Adipose tissue (tissue), 3 donors: ENCODE measurements at places on chromosomes 6 and 20. TPM values are rescaled to one million over a fixed set of nuclear protein-coding genes. Genes with fewer than 3 reads are reported as not detected.

Gene CCNC
- 25.2 TPM for polyA plus RNA-seq

Gene HLA-DOA
- 3.3 TPM for polyA plus RNA-seq

Gene AGER
- polyA plus RNA-seq = 3.1 TPM

Gene SOD2
- 608 TPM for polyA plus RNA-seq

Gene GTSF1L
- polyA plus RNA-seq = not detected

Gene FLOT1
- polyA plus RNA-seq = 87.0 TPM

Gene ADGB
- polyA plus RNA-seq = not detected

Gene PSMF1
- 88.6 TPM for polyA plus RNA-seq
